ENCODE measurements at places on chromosomes 7 and 10. TPM values are rescaled to one million over a fixed set of nuclear protein-coding genes. Genes with fewer than 3 reads are reported as not detected.

Gene SLC18A3
- not detected for total RNA-seq

Gene MNX1
- total RNA-seq = not detected

Gene TTYH3
- total RNA-seq = 29.0 TPM

DNA sequence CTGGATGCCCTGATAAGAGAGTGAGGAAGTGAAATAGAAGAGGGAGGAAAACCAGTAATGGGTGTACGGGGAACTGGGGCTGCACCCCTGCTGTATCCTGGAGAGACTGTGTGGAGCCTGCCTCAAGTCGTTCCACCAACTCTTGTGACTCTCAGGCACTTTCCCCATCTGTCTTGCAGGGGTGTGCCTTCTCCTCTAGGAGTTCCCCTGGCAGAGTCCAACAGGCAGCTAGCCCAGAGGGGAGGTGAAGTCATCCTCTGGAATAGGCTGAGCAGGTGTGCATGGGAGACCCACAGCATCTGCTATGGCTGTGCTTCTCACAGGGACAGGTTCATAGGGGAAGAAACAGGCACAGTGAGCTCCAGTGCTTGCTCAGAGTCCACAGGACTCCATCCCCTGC lies 46.8 kb downstream of the WIPF3 start:
- DNase-seq = no peak

DNA sequence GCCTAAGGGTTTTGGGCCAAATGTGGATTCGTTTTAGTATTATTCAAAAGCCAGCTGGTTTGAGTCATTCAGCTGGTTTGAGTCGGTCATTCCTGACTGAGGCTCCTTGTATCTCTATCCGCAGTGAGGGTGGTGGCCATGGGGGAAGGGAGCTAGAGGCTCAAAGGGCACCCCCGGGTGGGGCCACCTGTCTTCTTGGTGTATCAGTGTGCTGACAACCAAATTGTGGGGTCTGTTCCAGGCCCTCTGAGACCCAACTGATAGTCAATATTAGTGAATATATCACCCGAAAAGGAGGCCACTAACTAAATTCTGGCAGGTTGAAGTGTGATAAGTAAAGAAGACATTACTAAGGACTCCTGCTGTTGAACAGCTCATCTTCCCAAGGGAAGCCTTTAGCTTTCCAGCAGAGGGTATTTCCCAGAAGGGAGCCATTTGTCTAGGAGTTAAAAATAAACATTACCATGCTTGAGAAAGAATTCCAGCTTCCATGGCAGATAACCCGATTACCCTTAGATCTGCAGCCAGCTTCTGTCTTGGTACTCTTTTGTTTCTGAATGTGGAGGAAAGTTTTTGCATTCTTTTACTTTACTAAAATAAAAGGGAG lies 29.9 kb upstream of the DDX50 start:
- DNase-seq = peak; percentile 68

DNA sequence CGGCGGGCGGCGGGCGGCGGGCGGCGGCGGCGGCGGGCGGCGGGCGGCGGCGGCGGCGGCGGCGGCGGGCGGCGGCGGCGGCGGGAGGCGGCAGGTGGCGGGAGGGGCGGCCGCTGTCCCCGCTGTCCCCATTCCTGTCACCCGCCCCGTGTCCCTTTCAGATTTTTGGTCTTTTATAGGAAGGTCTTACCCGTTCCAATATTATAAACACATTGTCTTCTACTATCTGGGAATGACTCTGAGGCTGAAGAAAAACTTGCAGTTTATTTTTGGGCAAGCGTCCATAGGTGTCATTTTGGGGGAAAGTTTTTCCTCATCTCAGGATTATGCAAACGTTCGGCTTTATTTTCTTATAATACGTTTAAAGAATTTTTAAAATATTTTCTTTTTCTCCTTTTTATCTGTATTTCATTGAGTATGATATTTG lies 578 bp downstream of the ZNF713 start:
- peak; percentile 78 for DNase-seq

- DNase-seq = peak; percentile 80
Observed at GRCh38 chr10:101223274-101224059, 5.8 kb downstream of the LBX1 start.

GRCh38 chr10:133544506-133544905 lies 17.3 kb downstream of the CYP2E1 start:
- DNase-seq = no peak

GRCh38 chr7:106901828-106902441 lies 36.9 kb downstream of the PIK3CG start:
- no peak for DNase-seq

GRCh38 chr7:7051206-7051877 lies 131.0 kb upstream of the C1GALT1 start:
- peak; percentile 61 for DNase-seq
